ENCODE measurements at places on chromosomes 5 and 9.

- DNase-seq, result peak; percentile 63
Observed at GRCh38 chr5:171893290-171893886, 107.8 kb downstream of the SMIM23 start.

- DNase-seq, result peak; percentile 71
Observed at GRCh38 chr5:96714951-96715451, 52.8 kb downstream of the CAST start.

GRCh38 chr5:151024440-151025249, 4.3 kb downstream of the GPX3 start:
- no peak for DNase-seq

DNA sequence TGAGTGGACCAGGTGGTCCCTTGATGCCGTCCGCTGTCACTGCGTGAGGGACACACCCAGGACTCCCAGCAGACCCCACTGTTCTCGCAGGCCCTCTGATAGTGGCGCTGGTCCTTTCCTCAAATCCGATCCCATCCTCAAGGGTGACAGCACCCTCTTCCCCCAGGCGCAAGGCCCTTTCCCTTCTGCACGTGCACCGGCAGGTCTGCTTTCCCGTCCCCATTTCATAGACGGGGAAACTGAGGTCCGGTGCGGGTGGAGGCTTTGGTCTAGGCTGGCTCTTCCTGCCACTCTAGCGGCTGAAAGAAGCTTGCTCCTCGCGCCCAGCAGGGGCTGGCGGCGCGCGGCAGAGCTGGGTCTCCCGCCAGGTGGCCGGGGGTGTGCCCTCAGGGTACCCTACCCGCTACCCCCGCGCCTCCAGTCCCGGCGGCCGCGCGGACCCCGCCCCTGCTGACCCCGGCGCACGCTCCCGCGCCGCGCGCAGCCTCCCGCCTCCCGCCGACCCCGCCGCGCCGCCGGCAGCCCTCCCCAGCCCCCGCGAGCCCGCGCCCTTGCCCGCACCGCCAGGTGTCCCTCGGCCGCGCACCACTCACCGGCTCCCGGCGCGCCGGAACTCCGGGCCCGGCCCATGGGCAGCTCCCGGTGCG, 453 bp downstream of the RASGEF1C start:
- DNase-seq, result no peak

- no peak for DNase-seq
Observed at GRCh38 chr9:137087409-137087925, 682 bp downstream of the MAN1B1 start.

DNA sequence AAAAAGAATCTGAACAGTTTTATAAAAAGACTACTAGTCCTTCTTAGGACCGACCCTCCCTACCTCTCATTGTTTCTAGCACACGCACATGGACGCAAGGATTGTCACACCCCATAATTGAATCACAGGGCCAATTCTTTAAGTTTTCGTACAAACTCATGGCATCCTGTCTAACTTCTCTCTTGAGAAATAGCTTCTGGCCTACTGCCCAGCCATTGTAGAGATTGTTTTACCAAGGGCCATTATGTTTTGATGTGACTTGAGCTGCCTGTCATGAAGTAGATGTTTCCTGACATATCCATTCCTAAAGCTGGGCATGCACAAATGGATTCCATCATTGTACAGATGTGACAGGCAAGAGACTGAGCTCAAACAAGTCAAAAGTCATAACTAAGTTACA, 1672.1 kb upstream of the C9orf72 start:
- peak; percentile 3 for DNase-seq

- no peak for DNase-seq
Observed at GRCh38 chr5:74201334-74202081, 439.0 kb downstream of the ENC1 start.

DNA sequence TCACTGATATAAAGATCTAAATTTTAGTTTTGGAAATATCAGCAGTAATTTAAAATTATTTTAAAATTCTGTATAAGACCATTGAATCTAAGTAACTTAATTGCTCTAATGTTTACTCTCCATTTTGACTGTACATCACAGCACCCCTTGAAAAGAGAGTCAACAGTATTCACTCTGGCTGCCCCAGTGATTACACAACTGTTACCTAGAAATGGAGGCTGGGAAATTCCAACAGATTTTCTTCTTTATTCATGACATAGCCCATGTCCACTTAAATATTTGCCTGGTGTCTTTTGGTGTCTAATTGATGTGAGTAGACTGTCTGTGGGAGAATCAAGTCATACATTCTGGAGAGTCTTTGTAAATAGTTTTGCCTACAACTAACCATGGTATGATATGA, 301.8 kb upstream of the CDH6 start:
- DNase-seq, result no peak

- DNase-seq, result peak; percentile 40
Observed at GRCh38 chr9:5582835-5583195, 46.1 kb upstream of the RIC1 start.

DNA sequence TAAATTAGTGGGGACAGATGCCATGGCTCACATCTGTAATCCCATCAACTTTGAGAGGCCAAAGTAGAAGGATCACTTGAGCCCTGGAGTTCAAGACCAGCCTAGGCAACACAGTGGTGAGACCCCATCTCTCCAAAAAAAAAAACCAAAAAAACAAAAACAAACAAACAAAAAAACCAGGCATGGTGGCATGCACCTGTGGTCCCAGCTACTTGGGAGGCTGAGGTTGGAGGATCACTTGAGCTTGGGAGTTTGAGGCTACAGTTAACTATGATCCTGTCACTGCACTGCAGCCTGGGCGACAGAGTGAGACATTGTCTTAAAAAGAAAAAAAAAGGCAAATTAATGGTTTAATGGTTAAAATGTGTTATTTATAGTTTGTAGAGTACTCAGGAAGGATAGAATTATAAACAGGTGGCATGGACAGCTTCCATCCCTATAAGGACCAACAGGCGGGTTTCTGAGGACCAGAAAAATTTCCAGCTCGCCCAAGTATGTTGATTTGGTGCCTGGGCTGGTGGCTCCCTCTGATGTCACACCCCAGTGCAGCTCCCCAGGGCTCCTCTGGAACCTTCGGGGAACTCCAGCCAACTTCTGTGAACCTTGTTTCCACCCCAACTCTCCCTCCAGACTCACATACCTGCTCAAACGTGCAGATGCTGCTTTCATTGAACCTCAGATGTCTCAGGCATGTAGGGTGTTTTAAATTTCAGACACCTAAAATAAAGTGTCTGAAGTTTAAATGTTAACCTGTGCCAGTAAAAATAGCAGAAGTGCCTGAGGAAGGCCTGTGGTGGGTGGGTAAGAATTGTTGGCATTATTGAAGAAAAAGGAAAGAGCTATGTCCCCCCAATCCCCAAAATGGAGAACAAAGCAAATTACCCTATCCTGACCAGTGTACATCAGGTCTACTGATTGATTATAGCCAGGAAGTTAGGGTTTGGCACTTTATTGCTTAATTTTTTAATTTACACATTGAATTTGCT, 69.0 kb downstream of the TRIO start:
- no peak for DNase-seq

DNA sequence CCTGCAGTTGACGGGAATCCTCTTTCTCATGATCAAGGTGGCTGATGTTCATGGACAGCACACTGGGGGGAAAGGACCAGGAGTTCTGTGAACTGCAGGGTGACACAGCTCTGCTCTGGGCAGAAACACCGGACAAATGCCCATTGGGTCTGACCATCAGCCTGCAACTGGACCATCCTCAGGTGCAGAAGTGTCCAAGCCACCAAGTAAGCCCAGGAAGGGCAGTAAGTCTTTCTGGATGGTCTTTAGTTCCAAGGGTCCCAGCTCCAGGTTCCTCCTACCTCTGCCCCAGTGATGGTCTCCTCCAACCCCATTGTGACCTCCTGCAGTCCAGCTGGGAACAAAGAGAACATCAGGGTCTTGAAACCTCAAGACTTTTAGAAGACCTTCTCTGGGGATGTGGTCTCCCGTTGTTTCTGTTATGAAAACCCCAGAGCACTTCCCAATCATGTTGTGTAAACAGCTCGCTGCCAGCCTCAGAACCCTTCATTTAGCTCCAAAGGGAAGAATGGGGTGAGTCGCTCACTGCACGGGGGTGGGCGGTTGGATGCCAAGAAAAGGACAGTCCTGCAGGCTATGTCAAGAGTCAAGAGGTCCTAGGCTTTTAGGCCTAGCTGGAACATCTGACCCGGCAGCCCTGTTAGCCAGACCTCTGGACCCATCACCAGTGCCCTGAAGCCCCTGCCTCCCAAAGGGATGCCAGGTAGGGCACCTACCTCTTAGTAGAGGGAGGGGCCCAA, 41.8 kb upstream of the TCF7 start:
- no peak for DNase-seq

- DNase-seq, result no peak
Observed at GRCh38 chr5:149400304-149400703, 21.2 kb upstream of the IL17B start.

GRCh38 chr9:132698989-132699388, 28.7 kb downstream of the GTF3C4 start:
- DNase-seq, result no peak

- DNase-seq, result no peak
Observed at GRCh38 chr5:129960831-129961230, 56.6 kb downstream of the CHSY3 start.

DNA sequence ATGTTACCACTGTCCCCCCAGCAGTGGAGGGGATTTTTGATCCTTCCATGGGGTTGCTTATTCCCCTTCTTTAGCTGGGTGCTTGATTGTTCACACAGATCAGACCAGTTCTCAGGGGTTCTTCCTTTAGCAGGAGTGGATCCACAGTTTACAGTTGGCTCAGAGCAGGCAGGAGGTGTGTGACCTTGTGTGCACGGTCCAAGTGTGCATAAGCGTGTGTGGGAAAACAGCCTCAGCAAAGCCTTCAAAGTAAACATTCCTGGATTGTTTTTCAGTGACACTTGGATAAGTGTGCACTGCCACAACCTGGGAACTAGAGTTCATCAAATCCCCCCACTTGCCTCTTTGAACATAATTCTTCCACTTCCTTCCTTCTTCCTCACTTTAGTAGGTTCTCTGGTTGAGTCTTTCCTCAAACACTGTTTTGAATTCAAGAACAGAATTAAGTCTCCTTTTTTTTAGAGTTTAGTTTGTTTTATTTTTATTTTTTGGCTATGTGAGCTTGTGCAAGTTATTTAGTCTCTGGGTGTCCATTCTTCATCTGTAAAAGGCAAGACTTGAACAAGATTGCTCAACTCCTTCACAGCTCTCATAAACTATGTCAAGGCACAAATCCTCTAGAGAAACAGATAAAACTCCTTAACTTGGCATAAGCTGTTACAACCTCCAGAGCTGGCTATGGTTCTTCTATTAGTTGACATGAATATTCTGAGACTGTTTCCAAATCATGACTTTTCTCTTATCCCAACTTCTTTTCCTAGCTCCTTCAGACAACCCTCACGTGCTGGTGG, 78.0 kb downstream of the OSMR start:
- DNase-seq, result no peak

- DNase-seq, result no peak
Observed at GRCh38 chr9:107309271-107309670, 26.2 kb downstream of the RAD23B start.

- DNase-seq, result no peak
Observed at GRCh38 chr5:57215629-57216195, 41.9 kb downstream of the GPBP1 start.

- no peak for DNase-seq
Observed at GRCh38 chr5:81486711-81487110, 92.8 kb upstream of the ACOT12 start.

GRCh38 chr9:108205276-108205675, 650.5 kb downstream of the ACTL7B start:
- DNase-seq, result no peak

- no peak for DNase-seq
Observed at GRCh38 chr9:137876781-137877386, 698 bp upstream of the CACNA1B start.

- no peak for DNase-seq
Observed at GRCh38 chr9:93886911-93887310, 68.2 kb downstream of the BARX1 start.

- no peak for DNase-seq
Observed at GRCh38 chr5:6719896-6720560, 6.8 kb downstream of the TENT4A start.

DNA sequence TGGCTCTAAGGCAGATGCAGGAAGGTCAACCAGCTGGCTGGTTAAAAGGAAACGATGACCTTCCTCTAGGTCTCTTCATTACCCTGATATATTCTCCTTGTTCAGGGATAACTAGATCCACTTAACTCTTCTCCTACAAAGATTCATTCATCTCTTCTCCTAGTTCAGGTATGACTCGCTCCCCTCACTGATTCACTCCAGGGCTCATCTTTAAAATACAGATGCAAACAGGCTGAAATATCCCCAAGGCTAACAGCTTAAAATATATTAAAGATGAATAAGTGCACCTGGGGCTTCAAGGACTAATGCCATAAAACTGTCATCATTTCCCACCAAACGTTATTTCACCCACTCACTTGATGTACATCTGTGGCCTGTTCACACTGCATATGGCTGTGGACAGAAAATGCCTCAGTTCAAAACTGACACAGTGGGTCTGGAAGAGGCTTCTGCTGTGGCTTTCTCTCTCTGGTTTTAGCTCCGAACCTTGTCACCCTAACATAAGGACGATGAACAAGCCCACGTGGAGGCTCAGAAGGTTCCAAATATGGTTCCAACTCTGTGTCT, 366.9 kb downstream of the DEPDC1B start:
- DNase-seq, result no peak

DNA sequence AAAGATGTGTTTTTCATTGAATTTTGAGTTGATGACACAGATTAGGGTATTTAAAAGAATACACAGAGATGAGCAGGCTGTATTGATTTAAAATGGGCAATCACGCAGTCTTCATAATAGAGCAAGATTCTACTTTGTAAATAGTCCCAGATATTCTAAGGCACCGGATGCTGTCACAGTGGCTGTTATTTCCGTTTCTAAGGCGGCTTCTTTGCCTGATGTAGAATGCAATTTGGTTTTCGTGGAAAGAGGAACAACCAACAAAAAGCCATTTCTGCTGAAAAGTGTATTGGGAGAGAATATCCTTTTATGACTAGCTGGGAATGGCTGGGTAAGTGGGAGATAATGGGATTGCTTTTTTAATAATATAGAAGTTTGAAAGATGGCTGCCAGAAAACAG, 17.5 kb downstream of the PRKACG start:
- no peak for DNase-seq

GRCh38 chr9:125601961-125602360, 105.0 kb downstream of the MAPKAP1 start:
- no peak for DNase-seq

- no peak for DNase-seq
Observed at GRCh38 chr9:2403701-2404100, 217.9 kb upstream of the VLDLR start.

DNA sequence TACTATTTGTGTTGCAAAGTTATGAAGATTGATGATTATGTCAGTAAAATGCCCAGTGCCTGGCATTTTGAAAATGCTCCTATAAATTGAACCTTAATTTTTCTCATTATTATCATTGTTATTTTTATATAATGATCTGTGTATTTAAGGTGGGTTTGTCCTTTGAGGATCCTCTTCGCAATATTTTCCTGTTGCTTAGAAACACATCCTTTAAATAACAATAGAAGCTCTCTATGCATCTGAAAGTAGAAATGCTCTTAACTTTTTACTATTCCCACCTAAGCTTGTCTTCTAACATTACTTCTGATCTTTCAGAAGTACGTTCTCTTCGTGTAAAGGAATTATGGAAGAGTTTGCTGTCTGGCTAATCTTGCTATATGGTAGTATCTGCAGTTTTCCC, 214.7 kb upstream of the TLX3 start:
- no peak for DNase-seq

GRCh38 chr5:180825768-180826525, 23.3 kb upstream of the MGAT1 start:
- peak; percentile 32 for DNase-seq
